CD4-positive, alpha-beta memory T cell (primary cell): ENCODE measurements at places on chromosomes 4 and X. TPM values are rescaled to one million over a fixed set of nuclear protein-coding genes. Genes with fewer than 3 reads are reported as not detected.

- no peak overlapping the region for H3K27ac ChIP-seq
- H3K4me1 ChIP-seq, result no peaks in the 10 kb centered on the region
- no peak for DNase-seq
- H3K27me3 ChIP-seq, result no peaks in the 10 kb centered on the region
- H3K4me3 ChIP-seq, result no peak overlapping the region
Observed at GRCh38 chr4:139900964-139901376, 235.4 kb downstream of the MGST2 start.

GRCh38 chr4:57095956-57096355, 14.2 kb downstream of the IGFBP7 start:
- DNase-seq, result no peak
- no peak overlapping the region for H3K4me3 ChIP-seq
- H3K4me1 ChIP-seq, result no peaks in the 10 kb centered on the region
- no peaks in the 10 kb centered on the region for H3K27me3 ChIP-seq

DNA sequence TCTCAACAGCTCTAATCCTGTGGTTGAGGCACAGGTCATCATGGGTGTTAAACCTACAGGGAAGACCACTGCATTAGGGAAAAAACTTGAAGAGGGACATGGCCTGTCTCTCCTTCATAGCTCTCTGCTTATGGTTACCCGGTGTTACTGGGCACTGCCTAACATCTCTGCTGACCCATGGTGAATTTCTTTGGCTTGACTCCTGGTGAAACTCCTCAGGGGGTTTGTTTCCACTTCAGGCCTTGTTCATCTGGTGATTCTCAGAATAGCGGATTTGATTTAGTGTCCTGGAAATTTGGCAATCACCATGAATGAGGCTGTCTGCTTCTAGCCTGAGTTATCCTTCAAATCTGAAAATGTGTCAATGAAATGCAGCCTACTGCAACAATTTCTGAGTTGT, 114.4 kb downstream of the ZNF518B start:
- no peaks in the 10 kb centered on the region for H3K4me1 ChIP-seq
- no peaks in the 10 kb centered on the region for H3K27me3 ChIP-seq
- H3K4me3 ChIP-seq, result no peak overlapping the region
- no peak overlapping the region for H3K27ac ChIP-seq

GRCh38 chrX:72268597-72269365, 8.3 kb downstream of the RPS4X start:
- H3K27me3 ChIP-seq, result no peaks in the 10 kb centered on the region
- H3K36me3 ChIP-seq, result peaks cover 31% of the 10 kb centered on the region
- no peak overlapping the region for H3K4me3 ChIP-seq

DNA sequence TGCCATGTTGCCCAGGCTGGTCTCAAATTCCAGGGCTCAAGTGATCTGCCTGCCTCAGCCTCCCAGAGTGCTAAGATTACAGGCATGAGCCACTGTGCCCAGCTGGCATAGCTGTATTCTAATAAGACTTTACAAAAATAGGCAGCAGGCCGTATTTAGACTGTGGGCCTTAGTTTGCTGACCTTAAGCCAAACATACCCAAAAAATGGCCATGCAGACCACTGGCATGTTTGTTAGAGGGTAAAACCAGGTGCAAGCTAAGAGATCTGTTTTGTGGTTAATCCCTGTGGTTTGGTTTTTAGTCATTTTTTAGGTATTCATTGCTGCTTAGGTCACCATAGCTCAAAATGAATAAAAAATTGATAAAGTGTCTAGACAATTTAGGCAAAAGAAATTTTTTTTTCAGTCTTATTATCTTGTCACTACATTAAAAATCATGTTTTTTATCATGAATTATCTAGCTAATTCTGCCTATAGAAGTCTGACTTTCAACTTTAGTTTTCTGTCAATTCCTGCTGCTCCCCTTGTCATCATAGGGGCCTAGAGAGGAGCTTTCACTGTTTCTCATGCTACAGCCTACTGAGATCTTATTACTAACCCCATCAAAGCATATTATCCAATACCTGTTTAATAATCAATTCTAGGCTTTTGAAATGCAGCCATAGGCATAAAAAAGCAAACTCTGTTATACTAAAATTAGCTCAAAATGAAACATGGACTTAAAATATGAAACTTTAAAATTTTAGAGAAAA, 7.5 kb upstream of the SPINK2 start:
- no peak for DNase-seq
- H3K36me3 ChIP-seq, result no peaks in the 10 kb centered on the region
- H3K27me3 ChIP-seq, result no peaks in the 10 kb centered on the region
- no peak overlapping the region for H3K27ac ChIP-seq
- no peak overlapping the region for H3K4me3 ChIP-seq
- H3K4me1 ChIP-seq, result no peaks in the 10 kb centered on the region

RAB40A gene
- 0.11 TPM for total RNA-seq

NR3C2 gene
- total RNA-seq, result 50.9 TPM

GRCh38 chr4:16513876-16514275, 287.6 kb upstream of the TAPT1 start:
- no peaks in the 10 kb centered on the region for H3K27me3 ChIP-seq
- no peak overlapping the region for H3K4me3 ChIP-seq
- H3K36me3 ChIP-seq, result no peaks in the 10 kb centered on the region
- DNase-seq, result no peak

- no peaks in the 10 kb centered on the region for H3K4me1 ChIP-seq
- H3K27ac ChIP-seq, result no peak overlapping the region
- no peak for DNase-seq
- no peak overlapping the region for H3K4me3 ChIP-seq
- H3K36me3 ChIP-seq, result no peaks in the 10 kb centered on the region
- H3K27me3 ChIP-seq, result no peaks in the 10 kb centered on the region
Observed at GRCh38 chr4:25580633-25581467, 74.8 kb upstream of the SLC34A2 start.

MAGEC2 gene
- not detected for total RNA-seq

- no peaks in the 10 kb centered on the region for H3K27me3 ChIP-seq
- H3K27ac ChIP-seq, result no peak overlapping the region
- H3K36me3 ChIP-seq, result no peaks in the 10 kb centered on the region
- H3K4me1 ChIP-seq, result peaks cover 16% of the 10 kb centered on the region
- H3K4me3 ChIP-seq, result no peak overlapping the region
Observed at GRCh38 chr4:101321481-101322042, 25.8 kb downstream of the PPP3CA start.

DNA sequence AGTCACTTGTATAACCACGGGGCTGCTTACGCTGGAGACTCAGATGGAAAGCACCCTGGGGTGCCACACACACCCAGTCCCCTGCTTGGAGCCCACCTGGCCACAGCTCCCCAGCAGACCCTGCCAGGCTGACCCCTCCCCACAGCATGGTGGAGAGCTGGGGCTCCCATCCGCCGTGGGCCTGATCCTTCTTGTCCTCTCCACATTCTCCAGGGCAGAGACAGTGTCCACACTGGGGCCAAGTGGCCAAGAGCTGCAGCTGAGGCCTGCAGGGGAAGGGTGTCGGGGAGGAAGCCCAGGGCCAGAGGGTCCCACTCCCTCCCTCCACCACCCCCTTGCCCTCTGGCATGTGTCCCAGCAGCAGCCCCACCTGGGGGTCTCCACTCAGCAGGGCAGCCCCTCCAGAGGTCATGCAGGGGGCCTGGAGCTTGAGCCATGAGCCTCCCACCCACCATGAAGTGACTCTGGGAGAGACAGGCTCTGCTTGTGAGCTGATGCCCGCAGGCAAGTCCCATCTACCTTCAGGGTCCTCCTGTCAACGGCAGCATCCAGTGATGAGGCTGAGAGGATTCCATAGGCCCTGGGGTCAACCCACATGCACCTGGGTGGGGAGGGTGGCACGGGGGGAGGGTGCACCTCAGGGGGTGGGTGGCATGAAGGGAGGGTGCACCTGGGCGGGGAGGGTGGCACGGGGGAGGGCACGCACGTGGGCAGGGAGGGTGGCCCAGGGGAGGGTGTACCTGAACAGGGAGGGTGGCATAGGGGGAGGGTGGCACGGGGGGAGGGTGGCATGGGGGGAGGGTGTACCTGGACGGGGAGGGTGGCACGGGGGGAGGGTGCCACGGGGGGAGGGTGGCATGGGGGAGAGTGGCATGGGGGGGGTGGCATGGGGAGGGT, 56.4 kb downstream of the FAM53A start:
- no peaks in the 10 kb centered on the region for H3K36me3 ChIP-seq
- no peaks in the 10 kb centered on the region for H3K4me1 ChIP-seq
- H3K4me3 ChIP-seq, result no peak overlapping the region
- H3K27ac ChIP-seq, result no peak overlapping the region
- no peak for DNase-seq
- H3K27me3 ChIP-seq, result no peaks in the 10 kb centered on the region

SHOX gene
- total RNA-seq, result not detected

DNA sequence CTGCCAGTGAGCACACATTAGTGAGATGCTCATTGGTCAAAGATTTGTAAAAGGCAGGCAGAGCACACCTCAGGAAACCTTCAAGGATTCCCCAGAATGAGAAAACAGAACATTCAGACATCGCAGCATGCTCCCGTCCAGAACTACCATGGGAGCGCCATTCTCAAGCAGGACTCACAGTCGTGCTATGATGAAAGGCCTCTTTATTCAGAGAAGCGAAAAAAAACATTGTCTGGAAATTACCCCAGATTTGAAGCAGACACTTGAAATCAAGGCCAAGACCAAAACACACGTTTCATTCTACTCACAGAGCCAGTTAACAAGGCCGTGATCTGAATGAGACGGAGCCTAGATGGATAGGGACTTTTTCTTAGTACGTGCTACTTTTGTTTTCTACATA, 961.8 kb upstream of the TENM3 start:
- no peak overlapping the region for H3K27ac ChIP-seq
- H3K36me3 ChIP-seq, result no peaks in the 10 kb centered on the region
- DNase-seq, result no peak
- H3K4me1 ChIP-seq, result no peaks in the 10 kb centered on the region
- no peak overlapping the region for H3K4me3 ChIP-seq
- H3K27me3 ChIP-seq, result no peaks in the 10 kb centered on the region

DNA sequence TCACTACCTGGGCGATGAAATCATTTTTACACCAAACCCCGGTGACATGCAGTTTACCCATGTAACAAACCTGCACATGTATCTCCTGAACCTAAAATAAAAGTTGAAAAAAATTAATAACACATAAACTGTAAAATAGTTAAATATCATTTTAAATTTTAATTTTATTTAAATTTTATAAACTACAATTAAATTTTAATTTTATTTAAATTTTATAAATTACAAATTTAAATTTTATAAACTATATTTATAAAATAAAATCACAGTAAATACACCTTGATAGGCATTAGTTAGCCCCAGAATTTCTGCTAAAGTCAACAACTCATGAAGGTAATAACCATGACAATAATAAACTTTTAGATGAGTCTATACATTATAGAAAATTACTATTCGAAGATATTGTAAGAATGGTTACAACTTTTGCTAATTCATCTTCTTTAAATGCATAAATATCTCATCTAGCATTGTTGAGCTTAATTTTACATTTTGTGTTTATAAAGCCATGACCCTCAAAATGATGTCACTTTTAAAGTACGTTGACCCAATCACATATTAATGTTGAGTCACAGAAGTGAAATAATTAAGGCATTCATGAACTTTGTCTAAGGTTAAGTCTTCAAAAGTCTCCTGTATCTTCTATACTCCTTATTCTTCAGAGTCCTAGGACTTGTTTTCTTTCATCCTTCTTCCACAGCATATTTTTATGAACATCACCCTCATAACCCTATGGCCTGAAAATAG, 755.8 kb upstream of the LCORL start:
- no peak overlapping the region for H3K27ac ChIP-seq
- no peaks in the 10 kb centered on the region for H3K4me1 ChIP-seq
- DNase-seq, result no peak
- H3K36me3 ChIP-seq, result no peaks in the 10 kb centered on the region
- no peak overlapping the region for H3K4me3 ChIP-seq

GRCh38 chrX:41198410-41198809, 113.2 kb downstream of the USP9X start:
- H3K36me3 ChIP-seq, result peaks cover 9% of the 10 kb centered on the region
- no peak overlapping the region for H3K4me3 ChIP-seq
- H3K27me3 ChIP-seq, result no peaks in the 10 kb centered on the region
- H3K4me1 ChIP-seq, result no peaks in the 10 kb centered on the region

KLHL34 gene
- total RNA-seq, result 2.6 TPM

DNA sequence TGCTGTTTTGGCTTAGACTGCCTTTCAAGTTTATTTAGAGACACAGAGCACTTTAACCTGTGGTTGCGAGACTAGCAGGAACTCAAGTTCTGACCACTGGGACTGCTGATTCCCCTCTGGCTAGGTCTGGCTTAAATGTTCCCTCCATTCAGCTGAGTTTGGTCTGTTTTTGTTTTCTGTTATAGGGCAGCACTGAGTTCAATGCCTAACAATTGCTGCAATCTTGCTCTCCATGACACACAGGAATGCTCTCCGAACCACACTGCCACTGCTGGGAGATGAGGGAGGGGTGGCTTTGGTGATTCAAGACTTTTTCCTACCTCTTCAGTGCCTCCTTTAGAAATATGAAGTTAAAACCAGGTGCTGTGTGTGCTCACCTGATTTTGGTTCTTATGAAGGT, 106.3 kb upstream of the EOLA2 start:
- H3K27me3 ChIP-seq, result no peaks in the 10 kb centered on the region
- no peaks in the 10 kb centered on the region for H3K4me1 ChIP-seq
- no peak overlapping the region for H3K27ac ChIP-seq
- no peak for DNase-seq
- no peak overlapping the region for H3K4me3 ChIP-seq
- H3K36me3 ChIP-seq, result no peaks in the 10 kb centered on the region

GRCh38 chr4:101221294-101221693, 126.0 kb downstream of the PPP3CA start:
- H3K27me3 ChIP-seq, result no peaks in the 10 kb centered on the region
- no peak for DNase-seq
- no peak overlapping the region for H3K27ac ChIP-seq
- no peak overlapping the region for H3K4me3 ChIP-seq
- peaks cover 7% of the 10 kb centered on the region for H3K4me1 ChIP-seq

- H3K27ac ChIP-seq, result no peak overlapping the region
- H3K27me3 ChIP-seq, result no peaks in the 10 kb centered on the region
- DNase-seq, result no peak
- no peaks in the 10 kb centered on the region for H3K36me3 ChIP-seq
- no peaks in the 10 kb centered on the region for H3K4me1 ChIP-seq
Observed at GRCh38 chr4:140297221-140297570, 76.2 kb upstream of the SCOC start.

GRCh38 chr4:1208970-1209704, 36.8 kb upstream of the SPON2 start:
- peaks cover 17% of the 10 kb centered on the region for H3K36me3 ChIP-seq
- no peaks in the 10 kb centered on the region for H3K27me3 ChIP-seq
- DNase-seq, result no peak
- H3K4me3 ChIP-seq, result no peak overlapping the region
- H3K27ac ChIP-seq, result no peak overlapping the region

VGLL1 gene
- not detected for total RNA-seq

POF1B gene
- 0.83 TPM for total RNA-seq

GRCh38 chr4:36665985-36666527, 384.6 kb downstream of the DTHD1 start:
- H3K4me3 ChIP-seq, result no peak overlapping the region
- H3K4me1 ChIP-seq, result no peaks in the 10 kb centered on the region
- no peak overlapping the region for H3K27ac ChIP-seq
- DNase-seq, result no peak
- no peaks in the 10 kb centered on the region for H3K36me3 ChIP-seq
- no peaks in the 10 kb centered on the region for H3K27me3 ChIP-seq
